IPS DF 6.9 (cell line): ENCODE measurements at places on chromosomes 11 and 22.

GRCh38 chr11:69529001-69529400 is 47.5 kb downstream of the LINC01488 start:
- no peaks in the 10 kb centered on the region; the same call in 1 of the 2 replicates for H3K36me3 ChIP-seq
- no peak overlapping the region for H3K27ac ChIP-seq
- DNase-seq, result no peak
- no peak overlapping the region for H3K4me3 ChIP-seq

DNA sequence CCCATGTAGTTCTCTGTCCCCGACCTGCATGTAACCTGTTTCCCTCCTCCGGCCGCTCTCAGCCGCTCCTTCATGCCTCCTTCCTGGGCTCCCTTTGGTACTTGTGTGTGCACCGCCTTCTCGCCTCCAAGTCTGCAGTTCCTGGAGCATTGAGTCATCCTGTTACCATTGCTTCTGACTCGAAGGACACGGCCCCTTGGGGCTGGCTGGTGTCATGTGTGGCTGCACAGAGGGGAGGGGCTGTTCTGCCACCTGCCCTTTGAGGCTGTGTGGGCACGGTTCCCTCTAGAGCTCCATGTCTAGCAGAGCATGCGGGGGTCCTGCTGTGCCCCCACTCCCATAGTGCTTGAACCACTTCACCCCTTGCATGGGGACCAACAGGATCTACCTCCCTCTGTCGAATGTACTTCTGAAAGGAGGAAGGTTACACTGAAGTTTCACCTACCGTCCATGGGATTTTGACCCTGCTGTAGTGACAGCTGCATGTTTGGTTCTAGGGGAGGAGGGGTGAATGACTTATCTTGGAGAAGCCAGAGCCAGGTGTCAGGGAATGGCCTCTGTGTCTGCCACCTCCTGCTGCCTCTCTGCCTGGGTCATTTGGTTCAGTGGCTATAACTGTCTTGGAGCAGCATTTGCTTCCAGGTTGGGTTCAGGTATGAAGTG is 39.6 kb downstream of the BCR start:
- H3K4me1 ChIP-seq, result peaks cover 28% of the 10 kb centered on the region
- peaks cover 3% of the 10 kb centered on the region; the same call in 1 of the 2 replicates for H3K36me3 ChIP-seq
- no peak for DNase-seq
- H3K27me3 ChIP-seq, result no peaks in the 10 kb centered on the region
- no peak overlapping the region for H3K27ac ChIP-seq

- DNase-seq, result no peak
- H3K36me3 ChIP-seq, result no peaks in the 10 kb centered on the region
- no peak within 1 kb of the TSS for H3K27ac ChIP-seq
- H3K4me3 ChIP-seq, result peak within 1 kb of the TSS; percentile 40; the same call in 1 of the 2 replicates
- peaks cover 5% of the 10 kb centered on the region; the same call in 1 of the 2 replicates for H3K4me1 ChIP-seq
These were observed at the start of gene ST14 for GRCh38 chr11:130159657-130160497. ST14 (plus strand) TSS chr11:130159782; CDS start chr11:130159980, 198 bp downstream.

DNA sequence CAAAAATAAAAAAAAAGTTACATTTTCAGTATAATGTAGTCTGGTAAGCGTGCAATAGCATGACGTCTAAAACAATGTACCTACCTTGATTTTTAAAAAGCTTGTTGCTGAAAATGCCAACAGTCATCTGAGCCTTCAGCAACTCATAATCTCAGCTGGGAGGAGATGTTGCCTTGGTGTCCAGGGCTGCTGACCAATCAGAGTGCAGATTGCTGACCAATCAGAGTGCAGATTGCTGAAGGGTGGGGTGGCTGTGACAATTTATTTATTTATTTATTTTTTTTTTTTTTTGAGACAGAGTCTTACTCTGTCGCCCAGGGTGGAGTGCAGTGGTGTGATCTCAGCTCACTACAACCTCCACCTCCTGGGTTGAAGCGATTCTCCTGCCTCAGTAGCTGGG is 17.8 kb downstream of the ZBED4 start:
- H3K36me3 ChIP-seq, result no peaks in the 10 kb centered on the region
- no peak overlapping the region for H3K4me3 ChIP-seq
- H3K27me3 ChIP-seq, result no peaks in the 10 kb centered on the region
- no peak for DNase-seq
- no peaks in the 10 kb centered on the region for H3K4me1 ChIP-seq
- H3K27ac ChIP-seq, result no peak overlapping the region

DNA sequence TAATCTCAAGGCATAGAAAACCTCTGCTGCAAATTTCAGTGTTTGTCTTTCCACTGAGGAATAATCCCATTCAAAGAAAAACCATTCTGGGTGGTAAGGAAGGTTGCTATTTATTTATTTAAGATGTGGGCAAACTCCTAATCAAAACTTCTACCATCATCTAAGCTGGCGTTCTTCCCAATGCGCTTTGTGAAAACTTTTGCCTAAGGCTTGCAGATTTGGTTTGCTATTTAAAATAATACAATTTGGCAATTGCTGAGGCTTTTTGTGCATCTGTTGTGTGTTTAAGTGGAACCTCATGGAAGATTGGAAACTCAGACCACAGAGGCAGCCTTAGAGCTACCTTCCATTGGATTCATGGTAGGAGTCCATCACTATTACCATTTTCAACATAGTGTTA is 309.0 kb downstream of the BLID start:
- H3K4me1 ChIP-seq, result peaks cover 3% of the 10 kb centered on the region; the same call in 1 of the 2 replicates
- no peaks in the 10 kb centered on the region for H3K36me3 ChIP-seq
- no peak overlapping the region for H3K27ac ChIP-seq
- H3K27me3 ChIP-seq, result no peaks in the 10 kb centered on the region
- no peak for DNase-seq

DNA sequence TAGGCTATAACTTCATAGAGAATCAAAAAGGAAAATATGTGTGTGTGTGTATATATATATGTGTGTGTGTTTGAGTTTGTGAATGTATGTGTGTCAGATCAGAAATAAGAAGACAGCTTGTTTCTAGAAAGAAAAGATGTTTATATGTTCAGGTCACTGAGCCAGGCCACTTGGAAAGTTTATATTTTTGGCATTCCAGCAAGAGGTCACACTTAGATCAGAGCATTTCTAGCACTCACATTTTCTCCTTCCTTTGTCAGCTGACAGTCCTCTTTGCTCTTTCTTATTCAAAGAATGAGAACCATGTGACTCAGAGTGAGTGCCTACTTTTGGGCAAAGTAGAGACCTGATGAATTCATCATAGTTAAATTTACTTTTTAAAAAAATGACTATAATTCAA is 22.9 kb downstream of the RAB38 start:
- H3K4me1 ChIP-seq, result no peaks in the 10 kb centered on the region
- DNase-seq, result no peak
- no peaks in the 10 kb centered on the region for H3K27me3 ChIP-seq
- peaks cover 7% of the 10 kb centered on the region for H3K36me3 ChIP-seq
- H3K4me3 ChIP-seq, result no peak overlapping the region

DNA sequence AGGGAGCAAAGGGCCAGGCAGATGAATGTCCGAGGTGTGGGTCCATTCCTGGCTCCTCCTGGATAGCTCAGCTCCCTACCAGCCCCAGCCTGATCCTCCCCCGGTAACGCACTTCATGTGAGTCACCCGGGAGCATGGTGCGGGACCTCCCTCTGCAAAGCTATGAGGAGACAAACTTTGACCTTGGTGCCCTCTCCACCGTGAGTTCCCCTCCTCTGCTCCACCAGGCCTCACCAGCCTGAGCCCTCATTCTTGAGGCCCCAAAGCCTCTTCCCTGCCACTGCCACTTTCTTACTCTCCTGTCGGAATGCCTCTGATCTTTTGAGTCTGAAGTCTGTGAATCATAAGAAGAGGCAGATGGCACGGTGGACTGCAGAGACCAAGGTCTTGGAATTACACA is 37.4 kb upstream of the CD82 start:
- DNase-seq, result no peak
- no peaks in the 10 kb centered on the region for H3K36me3 ChIP-seq
- H3K4me1 ChIP-seq, result 0 out of 2 replicates have a peak, but pooled peaks cover 4% of the 10 kb centered on the region
- no peak overlapping the region for H3K27ac ChIP-seq

- DNase-seq, result no peak
- H3K27me3 ChIP-seq, result no peaks in the 10 kb centered on the region
- no peak overlapping the region for H3K4me3 ChIP-seq
- no peaks in the 10 kb centered on the region for H3K4me1 ChIP-seq
These were observed 7.3 kb upstream of the SYCE3 start for GRCh38 chr22:50569896-50570535.

- no peak for DNase-seq
- H3K27me3 ChIP-seq, result no peaks in the 10 kb centered on the region
- peaks cover 4% of the 10 kb centered on the region; the same call in 1 of the 2 replicates for H3K4me1 ChIP-seq
- H3K27ac ChIP-seq, result no peak overlapping the region
These were observed 49.8 kb downstream of the CLMP start for GRCh38 chr11:123145220-123145619.

GRCh38 chr11:131534611-131535010 is 164.2 kb downstream of the NTM start:
- H3K36me3 ChIP-seq, result no peaks in the 10 kb centered on the region
- no peaks in the 10 kb centered on the region for H3K27me3 ChIP-seq

GRCh38 chr22:22168190-22168940 is 76.2 kb upstream of the VPREB1 start:
- H3K27ac ChIP-seq, result no peak overlapping the region
- no peaks in the 10 kb centered on the region for H3K4me1 ChIP-seq
- no peak overlapping the region for H3K4me3 ChIP-seq
- H3K36me3 ChIP-seq, result no peaks in the 10 kb centered on the region
- peak; percentile 52 for DNase-seq

GRCh38 chr11:62149986-62150886 is 26.4 kb downstream of the INCENP start:
- H3K4me1 ChIP-seq, result no peaks in the 10 kb centered on the region
- H3K36me3 ChIP-seq, result peaks cover 54% of the 10 kb centered on the region
- no peak overlapping the region for H3K27ac ChIP-seq
- DNase-seq, result no peak

DNA sequence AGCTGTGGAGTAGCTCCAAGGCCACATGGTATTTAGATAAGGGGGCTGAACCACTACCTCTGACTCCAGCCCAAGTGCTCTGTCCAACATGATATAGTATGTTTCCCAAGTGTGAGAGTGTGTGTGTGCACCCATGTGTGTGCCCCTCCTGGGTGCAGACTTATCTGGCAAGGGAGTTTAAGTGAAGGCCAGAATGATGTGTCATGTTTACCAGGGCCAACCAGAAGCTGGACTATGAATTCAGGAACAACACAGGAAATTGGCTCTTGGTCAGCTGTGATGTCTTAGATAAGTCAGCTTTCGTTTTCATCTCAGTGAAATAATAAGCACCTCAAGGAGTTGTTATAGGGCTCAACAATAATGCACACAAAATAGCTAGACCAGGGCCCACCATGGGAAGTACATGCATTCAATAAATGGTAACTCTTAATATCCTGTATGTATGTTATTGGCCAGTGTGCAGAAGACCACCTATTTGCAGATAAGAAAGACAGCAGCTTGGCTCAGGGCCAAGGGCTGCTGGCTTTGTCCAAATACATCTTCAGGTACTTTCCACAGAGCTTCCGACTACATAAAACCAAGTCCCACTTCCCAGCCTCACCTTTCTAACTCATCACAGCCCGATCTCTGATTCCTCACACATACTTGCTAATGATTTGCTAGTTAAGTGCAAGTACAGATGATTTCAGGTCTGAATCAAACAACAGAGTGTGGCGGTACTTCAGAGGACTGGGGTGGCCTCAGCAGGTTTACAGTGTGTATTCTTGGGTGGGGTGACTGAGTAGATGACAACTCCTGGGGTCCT is 120.9 kb downstream of the ME3 start:
- no peak overlapping the region for H3K4me3 ChIP-seq
- no peaks in the 10 kb centered on the region for H3K4me1 ChIP-seq
- DNase-seq, result no peak
- H3K27ac ChIP-seq, result no peak overlapping the region
- H3K36me3 ChIP-seq, result no peaks in the 10 kb centered on the region
